ENCODE measurements at places on chromosomes 6 and 20. TPM values are rescaled to one million over a fixed set of nuclear protein-coding genes. Genes with fewer than 3 reads are reported as not detected.

- no peaks in the 10 kb centered on the region for H3K36me3 ChIP-seq
- no peaks in the 10 kb centered on the region for H3K27me3 ChIP-seq
- H3K27ac ChIP-seq, result no peak overlapping the region
- no peak for DNase-seq
- H3K4me3 ChIP-seq, result no peak overlapping the region
These were observed 395.4 kb downstream of the ARHGAP18 start for GRCh38 chr6:129314575-129314974.

DNA sequence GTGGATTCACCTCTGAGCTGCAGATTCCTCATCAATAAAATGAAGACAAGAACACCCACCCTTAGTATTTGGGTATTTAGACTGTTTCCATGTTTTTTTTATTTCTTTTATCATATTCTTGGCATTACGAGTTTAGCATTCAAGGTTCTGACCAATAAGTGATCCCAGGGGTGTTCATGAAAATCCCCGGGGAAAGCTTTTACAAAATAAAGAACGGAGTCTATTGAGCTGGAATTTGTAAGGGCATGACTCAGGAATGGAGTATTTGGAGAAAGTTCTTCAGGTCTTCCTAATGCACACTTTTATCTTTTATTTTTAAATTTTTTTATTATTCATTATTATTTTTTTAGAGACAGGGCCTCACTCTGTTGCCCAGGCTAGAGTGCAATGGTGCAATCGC lies 19.4 kb upstream of the TOX2 start:
- no peak overlapping the region for H3K4me3 ChIP-seq
- no peak for DNase-seq
- H3K36me3 ChIP-seq, result no peaks in the 10 kb centered on the region
- no peaks in the 10 kb centered on the region for H3K27me3 ChIP-seq
- no peaks in the 10 kb centered on the region for H3K4me1 ChIP-seq

- H3K27me3 ChIP-seq, result no peaks in the 10 kb centered on the region
- H3K36me3 ChIP-seq, result no peaks in the 10 kb centered on the region
- H3K27ac ChIP-seq, result no peak overlapping the region
- no peak for DNase-seq
- H3K4me3 ChIP-seq, result no peak overlapping the region
- no peaks in the 10 kb centered on the region for H3K4me1 ChIP-seq
These were observed 154.6 kb downstream of the ZNF217 start for GRCh38 chr20:53439046-53439445.

GRCh38 chr6:84065693-84066290 lies 32.2 kb downstream of the MRAP2 start:
- H3K36me3 ChIP-seq, result no peaks in the 10 kb centered on the region
- no peak for DNase-seq
- H3K27me3 ChIP-seq, result no peaks in the 10 kb centered on the region
- no peak overlapping the region for H3K4me3 ChIP-seq
- no peak overlapping the region for H3K27ac ChIP-seq

- no peaks in the 10 kb centered on the region for H3K36me3 ChIP-seq
- no peak overlapping the region for H3K27ac ChIP-seq
- H3K4me1 ChIP-seq, result no peaks in the 10 kb centered on the region
- no peak for DNase-seq
- H3K4me3 ChIP-seq, result no peak overlapping the region
These were observed 154.8 kb downstream of the PDSS2 start for GRCh38 chr6:107304421-107305025.

GRCh38 chr6:34285448-34286164 lies 36.8 kb upstream of the SMIM29 start:
- no peaks in the 10 kb centered on the region for H3K27me3 ChIP-seq
- H3K4me1 ChIP-seq, result peaks cover 27% of the 10 kb centered on the region
- peaks cover 12% of the 10 kb centered on the region for H3K36me3 ChIP-seq
- no peak overlapping the region for H3K27ac ChIP-seq
- H3K4me3 ChIP-seq, result no peak overlapping the region

DNA sequence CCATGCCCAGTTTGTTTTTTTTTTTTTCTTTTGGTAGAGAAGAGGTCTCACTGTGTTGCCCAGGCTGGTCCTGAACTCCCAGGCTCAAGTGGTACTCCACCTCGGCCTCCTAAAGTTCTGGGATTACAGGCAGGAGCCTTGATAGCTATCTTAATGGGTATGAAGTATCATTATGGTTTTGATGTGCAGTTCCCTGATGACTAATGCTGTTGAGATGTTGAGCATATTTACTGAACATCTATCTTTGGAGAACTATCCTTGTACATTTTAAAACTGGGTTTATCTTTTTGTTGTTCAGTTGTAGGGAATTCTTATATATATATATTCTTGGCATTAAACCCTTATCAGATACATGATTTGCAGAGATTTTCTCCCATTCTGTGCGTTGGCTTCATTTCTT lies 21.4 kb upstream of the MYL9 start:
- H3K4me1 ChIP-seq, result 0 out of 2 replicates have a peak, but pooled peaks cover 3% of the 10 kb centered on the region
- no peaks in the 10 kb centered on the region for H3K27me3 ChIP-seq
- no peak overlapping the region for H3K4me3 ChIP-seq
- no peak overlapping the region for H3K27ac ChIP-seq
- DNase-seq, result no peak
- peaks cover 1% of the 10 kb centered on the region for H3K36me3 ChIP-seq

Gene GSTA1
- not detected for polyA plus RNA-seq

DNA sequence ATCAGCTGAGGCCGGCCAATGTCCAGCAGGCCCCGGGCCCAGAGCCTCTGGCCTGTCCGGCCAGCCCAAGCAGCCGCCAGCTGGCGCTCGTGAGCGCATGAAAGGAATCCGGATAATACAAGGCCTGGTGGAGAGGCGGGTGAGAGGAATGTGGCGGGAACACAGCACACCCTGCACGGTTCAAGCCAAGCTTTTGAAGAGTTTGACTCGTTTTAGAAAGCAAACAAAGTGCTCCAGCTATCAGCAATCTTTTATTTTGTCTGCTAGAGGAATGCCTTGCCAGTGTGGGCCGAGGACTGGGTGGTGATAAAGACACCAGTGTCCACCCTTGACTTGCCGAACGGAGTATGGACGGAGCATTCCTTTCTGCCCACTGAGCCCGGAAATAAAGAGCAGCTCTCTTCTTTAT lies 9.3 kb upstream of the NEDD9 start:
- no peaks in the 10 kb centered on the region for H3K27me3 ChIP-seq
- peaks cover 3% of the 10 kb centered on the region for H3K4me1 ChIP-seq
- H3K4me3 ChIP-seq, result no peak overlapping the region
- 0 out of 2 replicates have a peak, but pooled peaks cover 3% of the 10 kb centered on the region for H3K36me3 ChIP-seq
- DNase-seq, result no peak
- H3K27ac ChIP-seq, result no peak overlapping the region

- H3K36me3 ChIP-seq, result no peaks in the 10 kb centered on the region
- H3K27me3 ChIP-seq, result peaks cover 11% of the 10 kb centered on the region
These were observed 53.1 kb upstream of the SLC32A1 start for GRCh38 chr20:38671186-38671585.

Gene NKAPL
- polyA plus RNA-seq, result 0.11 TPM

Gene RTEL1
- polyA plus RNA-seq, result 13.7 TPM

GRCh38 chr6:143060806-143061596 lies at the start of gene AIG1:
TSS of gene AIG1 (plus strand) at chr6:143060889. CDS start at chr6:143060926, 37 bp downstream.
- no peaks in the 10 kb centered on the region for H3K36me3 ChIP-seq
- no peak for DNase-seq
- H3K27me3 ChIP-seq, result no peaks in the 10 kb centered on the region

Gene CDH26
- polyA plus RNA-seq, result not detected

- no peak overlapping the region for H3K4me3 ChIP-seq
- no peaks in the 10 kb centered on the region for H3K4me1 ChIP-seq
- H3K27ac ChIP-seq, result no peak overlapping the region
- no peaks in the 10 kb centered on the region for H3K27me3 ChIP-seq
These were observed 882.0 kb downstream of the TFAP2A start for GRCh38 chr6:9532621-9533557.

DNA sequence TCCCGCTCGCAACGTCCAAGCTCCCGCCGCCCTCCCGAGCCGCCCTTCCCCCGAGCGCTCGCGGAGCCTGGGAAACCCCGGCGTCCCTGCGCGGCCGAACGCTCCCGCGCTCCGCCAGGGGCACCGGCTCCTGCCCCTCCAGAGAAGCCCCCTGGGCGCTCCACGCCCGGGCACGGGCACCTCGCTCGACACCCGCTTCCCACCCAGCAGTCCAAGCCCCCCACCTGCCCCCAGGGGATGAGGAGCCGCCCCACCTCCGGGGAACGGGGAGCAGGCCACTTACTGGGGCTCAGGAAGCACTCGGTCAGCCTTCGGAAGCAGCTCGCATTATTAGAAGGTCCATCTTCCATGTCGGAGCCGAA lies 1.4 kb downstream of the PDE10A start:
- no peaks in the 10 kb centered on the region for H3K4me1 ChIP-seq
- no peaks in the 10 kb centered on the region for H3K27me3 ChIP-seq
- H3K4me3 ChIP-seq, result no peak overlapping the region
- DNase-seq, result no peak

GRCh38 chr6:139429580-139430145 lies 55.2 kb upstream of the CITED2 start:
- H3K27ac ChIP-seq, result no peak overlapping the region
- no peak overlapping the region for H3K4me3 ChIP-seq
- H3K36me3 ChIP-seq, result no peaks in the 10 kb centered on the region
- DNase-seq, result no peak

DNA sequence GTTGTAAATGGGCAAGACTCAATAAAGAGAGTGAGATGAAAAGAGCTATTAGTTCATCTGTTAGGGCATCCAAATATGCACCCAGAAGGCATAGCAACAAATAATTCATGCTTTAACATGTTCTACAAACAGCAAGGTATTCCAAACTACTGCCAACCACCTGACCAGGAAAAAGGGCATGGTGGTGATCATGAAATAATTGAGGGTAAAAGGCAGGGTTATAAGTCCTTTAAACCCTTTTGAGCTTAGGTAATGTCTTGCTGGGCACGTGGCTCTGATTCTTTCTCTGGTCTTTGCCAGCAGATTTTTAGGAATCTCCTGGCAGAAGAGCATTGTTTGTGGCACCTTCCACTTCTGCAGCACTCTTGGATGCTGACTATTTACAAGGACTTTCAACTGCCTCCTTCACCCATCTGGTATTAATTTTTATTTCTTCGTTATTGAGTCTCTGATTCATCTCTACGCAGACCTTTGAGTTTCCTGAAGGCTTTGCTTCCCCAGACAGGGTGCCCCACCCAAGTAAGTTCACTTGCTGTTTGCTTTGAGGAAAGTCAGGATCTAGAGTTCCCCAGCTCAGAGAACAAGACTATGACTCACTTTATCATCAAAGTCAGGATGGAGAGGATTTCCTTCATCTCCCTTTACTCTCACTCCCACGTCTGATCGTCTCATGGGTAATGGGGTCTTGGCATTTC lies 83.4 kb upstream of the NEDD9 start:
- peaks cover 7% of the 10 kb centered on the region for H3K4me1 ChIP-seq
- peaks cover 7% of the 10 kb centered on the region for H3K36me3 ChIP-seq
- H3K4me3 ChIP-seq, result no peak overlapping the region
- H3K27ac ChIP-seq, result no peak overlapping the region

DNA sequence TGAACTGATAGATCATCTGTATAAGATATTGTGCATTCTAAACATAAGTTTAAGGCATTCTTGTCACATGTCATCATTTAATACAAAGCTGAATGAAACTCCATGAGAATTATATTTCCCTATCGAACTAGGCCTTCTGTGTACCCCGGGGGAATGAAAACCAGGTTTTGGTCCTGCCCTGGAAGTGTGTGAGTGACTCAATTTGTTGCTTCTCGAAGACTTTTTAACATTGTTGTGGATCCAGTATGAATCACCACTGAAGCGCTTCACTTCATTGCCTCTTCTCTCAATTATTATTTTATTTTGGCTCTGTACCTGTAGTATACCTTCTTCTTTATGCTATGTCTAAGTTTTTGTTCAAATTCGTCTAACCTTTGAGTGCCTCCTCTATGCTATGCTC lies 150.8 kb downstream of the GRIK2 start:
- no peak for DNase-seq
- H3K4me1 ChIP-seq, result no peaks in the 10 kb centered on the region
- no peak overlapping the region for H3K27ac ChIP-seq
- no peaks in the 10 kb centered on the region for H3K36me3 ChIP-seq
- no peak overlapping the region for H3K4me3 ChIP-seq
- no peaks in the 10 kb centered on the region for H3K27me3 ChIP-seq

Gene ITPR3
- 7.1 TPM for polyA plus RNA-seq

- H3K36me3 ChIP-seq, result no peaks in the 10 kb centered on the region
- H3K27me3 ChIP-seq, result no peaks in the 10 kb centered on the region
- no peak for DNase-seq
- H3K4me1 ChIP-seq, result peaks cover 4% of the 10 kb centered on the region
These were observed 166.4 kb upstream of the ZNF217 start for GRCh38 chr20:53760025-53760441.

Gene PLG
- polyA plus RNA-seq, result 3.8 TPM

GRCh38 chr6:41560431-41561192 lies 14.4 kb downstream of the FOXP4 start:
- peaks cover 5% of the 10 kb centered on the region for H3K4me1 ChIP-seq
- peaks cover 6% of the 10 kb centered on the region for H3K36me3 ChIP-seq
- peak overlapping the region; percentile 53 for H3K4me3 ChIP-seq
- H3K27ac ChIP-seq, result peak overlapping the region; percentile 42
- DNase-seq, result no peak

- no peaks in the 10 kb centered on the region for H3K4me1 ChIP-seq
- H3K27ac ChIP-seq, result no peak overlapping the region
- no peaks in the 10 kb centered on the region for H3K36me3 ChIP-seq
- no peaks in the 10 kb centered on the region for H3K27me3 ChIP-seq
- H3K4me3 ChIP-seq, result no peak overlapping the region
These were observed 9.9 kb upstream of the ID4 start for GRCh38 chr6:19827247-19827646.

GRCh38 chr6:13013681-13014503 lies 297.3 kb downstream of the PHACTR1 start:
- H3K4me3 ChIP-seq, result no peak overlapping the region
- no peaks in the 10 kb centered on the region for H3K36me3 ChIP-seq
- H3K27me3 ChIP-seq, result peaks cover 5% of the 10 kb centered on the region
- no peak for DNase-seq

DNA sequence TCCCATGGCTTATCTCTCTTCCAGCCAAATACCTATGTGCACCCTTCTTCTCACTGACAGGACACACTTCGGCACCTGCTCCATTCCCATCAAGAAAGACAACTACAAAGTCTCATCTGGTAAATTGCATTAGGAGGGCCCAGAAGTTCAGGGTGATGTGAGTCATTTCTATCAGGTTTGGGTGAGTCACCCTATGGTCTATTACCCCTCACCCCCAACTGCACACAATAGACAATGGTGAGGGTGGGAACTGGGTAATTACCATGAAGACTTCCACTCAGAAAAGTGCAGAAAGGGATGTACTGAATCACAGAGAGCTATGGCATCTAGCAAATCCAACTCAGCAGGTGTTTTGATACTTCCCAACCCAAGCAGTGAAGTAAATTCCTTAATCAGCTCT lies 54.8 kb downstream of the OPN5 start:
- DNase-seq, result no peak
- no peaks in the 10 kb centered on the region for H3K36me3 ChIP-seq
- no peak overlapping the region for H3K4me3 ChIP-seq
- H3K27ac ChIP-seq, result no peak overlapping the region
- H3K27me3 ChIP-seq, result peaks cover 4% of the 10 kb centered on the region
- no peaks in the 10 kb centered on the region for H3K4me1 ChIP-seq

Gene HMGN3
- polyA plus RNA-seq, result 419 TPM

Gene LAMA2
- 0.14 TPM for polyA plus RNA-seq

GRCh38 chr6:43668151-43669028 lies 19.2 kb downstream of the MRPS18A start:
- H3K27me3 ChIP-seq, result no peaks in the 10 kb centered on the region
- peak; percentile 61 for DNase-seq
- peaks cover 34% of the 10 kb centered on the region for H3K4me1 ChIP-seq
- no peak overlapping the region for H3K4me3 ChIP-seq
